ENCODE measurements at places on chromosomes 3 and 15.

- no peak for DNase-seq
These were observed 123.9 kb downstream of the ANO10 start for GRCh38 chr3:43497905-43498365.

GRCh38 chr3:169980055-169980454 lies 13.4 kb downstream of the SEC62 start:
- DNase-seq: no peak

DNA sequence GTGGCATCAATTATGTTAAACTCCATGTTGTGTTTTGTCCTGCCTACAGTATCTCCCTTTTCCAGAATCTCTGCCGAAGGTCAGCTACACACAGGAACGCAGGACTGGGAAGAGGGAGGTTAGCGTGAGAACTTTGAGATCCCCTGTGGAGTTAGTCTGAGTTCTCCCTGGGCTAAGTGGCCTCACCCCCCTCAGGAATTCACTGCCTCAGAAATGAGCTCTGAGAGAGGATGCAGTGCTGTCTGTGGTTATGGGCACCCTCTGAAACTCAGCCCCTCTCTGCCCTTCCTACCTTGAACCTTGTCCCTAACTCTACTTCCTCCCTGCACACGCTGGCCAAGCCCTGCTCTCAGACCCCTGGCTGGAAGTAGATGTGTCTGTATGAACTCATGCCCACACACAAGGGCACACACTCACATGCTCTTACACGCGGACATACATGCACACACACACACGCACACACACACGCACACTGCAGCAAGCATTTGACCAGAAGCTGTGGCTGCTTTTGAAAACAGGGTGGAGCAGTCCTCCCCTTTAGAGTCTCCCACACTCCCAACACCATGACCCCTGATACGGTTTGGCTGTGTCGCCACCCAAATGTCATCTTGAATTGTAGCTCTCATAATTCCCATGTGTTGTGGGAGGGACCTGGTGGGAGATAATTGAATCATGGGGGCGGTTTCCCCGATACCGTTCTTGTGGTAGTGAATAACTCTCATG lies 5.3 kb upstream of the VIPR1 start:
- DNase-seq: no peak

DNA sequence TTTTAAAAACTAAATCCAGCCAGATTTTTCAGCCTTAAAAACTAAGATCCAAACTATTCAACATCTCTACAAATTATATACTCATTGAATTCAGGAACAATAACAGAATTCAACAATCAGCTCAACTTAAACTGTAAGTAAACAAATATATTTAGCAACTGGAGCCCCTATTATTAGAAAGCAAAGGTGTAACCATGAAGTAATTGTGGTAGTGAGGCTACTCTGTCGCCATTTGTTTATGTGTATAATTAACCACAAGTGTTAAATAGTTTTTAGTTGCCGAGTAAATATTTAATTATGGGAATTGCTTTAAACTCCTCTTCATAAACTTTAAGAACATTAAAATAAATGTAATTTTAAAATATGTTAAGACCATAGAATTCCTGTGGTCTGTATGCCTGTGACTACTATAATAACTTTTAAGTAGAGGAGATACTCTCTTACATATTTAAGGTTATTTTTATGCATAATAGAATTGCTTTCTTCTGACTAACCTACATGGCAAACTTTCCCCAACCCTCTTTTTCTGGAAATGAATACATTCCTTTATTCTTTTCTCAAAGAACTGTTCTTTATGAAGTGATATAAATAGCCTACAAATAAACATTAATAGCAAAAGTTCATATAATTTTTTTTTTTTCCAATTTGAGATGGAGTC lies 51.2 kb downstream of the MFN1 start:
- no peak for DNase-seq

DNA sequence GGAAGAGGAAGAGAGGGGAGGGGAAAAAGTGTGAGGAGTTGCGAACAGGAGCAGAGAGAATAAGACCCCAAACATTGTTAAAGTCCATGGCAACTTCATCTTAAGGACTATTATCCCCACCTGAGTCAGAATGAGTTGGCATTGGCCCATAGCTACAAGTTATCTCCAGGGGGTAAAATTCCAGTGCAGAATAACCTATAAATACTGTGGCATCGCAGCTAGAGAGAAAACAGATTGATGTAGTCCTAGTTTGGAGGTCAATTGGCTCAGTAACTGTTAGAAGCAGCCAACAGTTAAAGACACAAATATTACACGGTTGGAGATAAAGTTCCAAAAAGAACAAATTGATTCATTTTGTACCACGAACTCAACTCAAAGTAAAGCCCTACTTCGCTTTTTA lies 313.9 kb upstream of the CCDC54 start:
- DNase-seq: no peak

GRCh38 chr15:94294556-94294955 lies 63.2 kb downstream of the MCTP2 start:
- DNase-seq: no peak

DNA sequence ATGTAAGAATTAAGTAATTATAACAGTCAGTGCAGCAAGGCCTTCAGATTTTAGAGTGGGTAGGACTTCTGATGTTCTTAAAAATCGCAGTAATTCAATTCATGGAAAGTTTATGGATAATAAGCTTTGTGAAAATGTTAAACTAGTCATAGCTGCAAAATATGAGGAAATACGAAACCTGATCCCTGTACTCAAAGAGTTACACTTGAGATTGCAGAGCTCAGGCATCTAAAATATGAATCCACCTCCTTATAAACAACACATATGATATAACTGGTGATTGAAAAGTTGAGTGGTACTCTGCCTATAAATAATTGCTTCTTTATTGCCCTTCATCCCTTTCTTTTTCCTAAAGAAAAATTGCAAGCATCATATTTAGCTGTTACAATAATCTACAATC lies 473.3 kb downstream of the OTOL1 start:
- no peak for DNase-seq

GRCh38 chr15:91821458-91821857 lies 32.0 kb upstream of the SLCO3A1 start:
- DNase-seq: no peak

DNA sequence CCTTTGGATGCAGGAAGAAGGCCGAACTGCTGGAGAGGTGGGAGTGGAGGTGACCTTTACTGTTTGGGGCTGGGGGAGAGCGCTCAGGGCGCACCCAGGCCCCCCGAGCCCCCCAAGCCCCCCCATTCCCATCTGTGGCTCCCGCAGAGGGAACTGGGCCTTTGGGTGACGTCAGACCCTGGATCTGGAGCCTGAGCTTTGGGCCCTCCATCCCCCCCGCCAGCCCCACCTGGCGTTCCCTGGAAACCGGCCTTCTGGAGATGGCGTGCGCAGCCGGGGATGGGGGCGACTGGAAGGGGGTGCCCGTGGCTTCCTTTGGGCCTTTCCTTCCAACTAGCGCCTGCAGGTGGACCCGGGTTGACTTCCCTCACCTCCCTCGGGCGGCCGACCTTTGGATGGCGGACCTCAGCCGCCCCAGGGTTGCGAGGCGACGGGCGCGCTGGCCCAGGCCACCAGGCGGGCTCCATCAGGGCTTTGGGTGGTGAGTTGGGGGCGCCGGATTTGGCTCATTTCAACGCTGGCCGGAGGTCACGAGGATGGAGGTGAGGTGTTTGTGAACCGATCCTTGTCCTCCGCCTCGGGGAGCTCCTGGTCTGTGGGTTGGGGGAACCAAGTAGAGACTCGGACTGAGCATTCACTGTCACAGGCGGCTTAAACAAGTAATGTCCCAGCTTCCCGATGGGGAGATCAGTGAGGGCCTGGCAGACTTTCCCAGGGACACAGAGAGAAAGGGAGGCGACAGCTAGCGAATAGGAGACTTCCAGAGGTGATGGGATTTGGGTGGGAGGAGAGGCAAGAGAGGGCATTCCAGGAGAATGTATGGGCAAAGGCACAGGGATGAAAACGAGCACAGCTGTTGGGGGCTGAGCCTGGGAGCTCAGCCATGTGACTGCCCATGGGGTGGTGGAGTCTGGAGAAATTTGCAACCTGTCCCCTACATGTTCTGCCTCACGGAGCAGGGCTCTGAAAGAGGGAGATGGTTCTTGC lies 709 bp downstream of the SCAMP5 start:
- peak; percentile 6 for DNase-seq
